ENCODE measurements at places on chromosomes 12 and 14.
A peak's percentile ranks its signal among the peaks of the same experiment; 100 is the strongest.

DNA sequence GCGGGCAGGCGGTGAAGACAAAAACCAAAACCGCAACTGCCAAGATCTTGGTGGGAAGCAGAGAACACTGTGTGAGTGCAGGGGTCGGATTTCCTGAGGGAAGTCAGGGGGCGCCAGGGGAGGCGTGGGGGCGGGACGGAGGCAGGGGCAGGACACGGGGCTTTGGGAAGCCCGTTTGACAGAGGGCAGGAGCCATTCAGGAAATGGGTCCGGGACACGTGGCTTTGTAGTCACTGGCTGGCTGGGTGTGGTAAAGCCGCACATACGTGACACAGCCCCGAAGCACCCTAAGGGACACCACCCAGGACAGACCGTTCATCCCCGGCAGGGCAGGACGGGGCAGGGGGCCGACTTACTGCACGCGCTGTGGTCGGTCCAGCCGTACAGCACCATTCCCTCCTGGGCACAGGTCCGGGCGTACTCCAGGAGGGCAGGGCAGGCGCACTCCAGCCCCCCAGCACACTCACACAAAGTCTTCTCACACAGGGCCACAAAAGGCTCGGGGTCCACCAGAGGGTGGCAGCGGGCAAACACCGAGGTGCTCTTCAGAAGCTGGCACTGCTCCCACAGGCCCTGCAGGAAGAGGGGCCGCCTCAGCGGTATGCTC is 49.4 kb downstream of the VWF start:
- DNase-seq, result peak; percentile 41

- peak; percentile 12 for DNase-seq
These were observed 381.6 kb downstream of the VRK1 start for GRCh38 chr14:97178781-97179180.

DNA sequence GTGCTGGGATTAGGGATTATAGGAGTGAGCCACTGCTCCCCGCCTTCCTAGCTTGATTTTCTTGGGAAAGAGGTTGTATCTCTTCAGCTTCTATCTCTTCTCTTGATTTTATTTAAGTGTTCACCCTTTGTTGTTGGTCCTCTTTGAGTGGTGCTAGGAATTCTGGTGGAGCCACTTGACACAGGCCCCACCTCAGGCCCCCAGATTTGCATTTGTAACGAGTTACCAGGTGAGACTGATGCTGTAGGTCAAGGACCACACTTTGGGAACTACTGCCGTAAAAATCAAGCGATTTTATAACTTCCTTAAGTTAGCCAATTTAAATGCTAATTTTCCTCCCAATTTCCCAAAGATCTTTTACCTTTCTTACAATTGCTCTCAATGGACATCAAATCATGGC is 26.3 kb downstream of the SRGAP1 start:
- DNase-seq, result no peak

GRCh38 chr14:99093532-99094517 is 178.2 kb downstream of the BCL11B start:
- no peak for DNase-seq

GRCh38 chr14:52678591-52678990 is 16.8 kb downstream of the ERO1A start:
- DNase-seq, result no peak

GRCh38 chr14:95207475-95208233 is 50.3 kb upstream of the DICER1 start:
- DNase-seq, result no peak

DNA sequence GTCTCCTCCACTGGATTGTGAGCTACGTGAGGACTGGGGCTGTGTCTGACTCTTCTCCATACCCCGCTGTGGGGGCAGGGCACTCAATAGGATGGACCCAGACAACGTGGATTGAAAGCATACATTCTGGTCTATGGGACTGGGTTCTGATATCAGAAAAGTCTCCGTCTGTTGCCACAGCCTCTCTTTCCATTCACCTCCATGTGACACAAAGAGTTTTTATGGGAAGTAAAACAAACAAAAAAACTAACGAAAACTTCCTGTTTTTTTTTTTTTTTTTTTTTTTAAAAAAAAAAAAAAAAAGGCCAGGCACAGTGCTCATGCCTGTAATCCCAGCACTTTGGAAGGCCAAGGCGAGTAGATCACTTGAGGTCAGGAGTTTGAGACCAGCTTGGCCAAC is 44.7 kb downstream of the SLC8A3 start:
- no peak for DNase-seq

DNA sequence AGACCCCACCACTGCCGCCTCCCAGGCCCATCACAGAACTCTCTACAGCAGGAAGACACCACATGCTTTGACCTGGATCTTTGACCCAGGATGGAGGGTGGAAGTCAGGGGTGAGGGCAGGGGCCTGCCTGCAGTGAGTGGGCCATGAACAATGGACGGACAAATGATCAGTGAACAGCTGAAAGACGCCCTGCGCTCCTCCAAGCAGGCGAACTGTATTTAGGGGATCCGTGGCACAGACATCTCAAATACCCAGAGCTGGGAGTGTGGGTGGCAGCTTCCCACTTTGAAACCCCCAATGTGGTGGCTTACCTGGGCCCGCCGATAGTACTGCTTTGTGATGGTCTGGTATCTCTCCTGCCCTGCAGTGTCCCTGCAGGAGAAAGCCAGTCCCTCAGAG is 8.7 kb upstream of the GPX2 start:
- no peak for DNase-seq

DNA sequence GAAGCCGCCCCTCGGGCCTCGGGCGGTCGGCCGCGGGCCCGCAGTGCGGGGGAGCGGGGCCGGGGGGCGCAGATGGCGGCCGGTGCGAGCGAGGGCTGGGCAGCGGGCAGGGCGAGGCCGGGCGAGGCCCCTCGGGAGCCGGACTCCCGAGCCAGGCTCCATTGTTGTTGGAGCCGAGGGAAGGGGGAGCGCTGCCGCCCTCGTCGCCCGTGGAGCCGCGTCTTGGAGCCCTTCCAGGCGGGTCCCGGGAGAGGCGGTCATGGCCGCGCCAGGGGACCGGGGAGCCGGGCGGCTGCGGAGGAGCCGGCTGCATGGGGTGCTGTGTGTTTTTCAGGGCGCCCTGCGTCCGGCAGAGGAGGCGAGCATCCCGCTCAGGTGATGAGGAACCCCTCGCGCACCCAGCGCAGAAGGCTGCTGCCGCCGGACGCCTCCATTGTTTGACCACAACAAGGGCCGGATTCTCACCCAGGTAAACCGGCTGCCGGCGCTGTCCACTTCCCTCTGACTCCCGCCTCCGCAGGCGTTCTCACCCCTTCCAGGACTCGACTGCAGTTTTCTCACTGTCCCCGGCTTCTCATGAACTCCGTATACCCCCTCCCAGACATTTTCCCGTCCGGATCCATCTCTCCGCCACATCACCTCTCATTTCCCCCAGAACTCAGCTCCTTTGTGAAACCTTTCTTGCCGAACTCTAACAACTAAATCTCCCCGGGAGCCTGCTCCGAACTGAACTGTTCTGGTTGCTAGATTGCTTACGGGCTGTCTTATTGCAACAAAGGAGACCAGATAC is 732 bp downstream of the ZNF664 start:
- DNase-seq, result peak; percentile 21

- DNase-seq, result peak; percentile 61
These were observed 40.4 kb upstream of the LDHB start for GRCh38 chr12:21697904-21698630.

DNA sequence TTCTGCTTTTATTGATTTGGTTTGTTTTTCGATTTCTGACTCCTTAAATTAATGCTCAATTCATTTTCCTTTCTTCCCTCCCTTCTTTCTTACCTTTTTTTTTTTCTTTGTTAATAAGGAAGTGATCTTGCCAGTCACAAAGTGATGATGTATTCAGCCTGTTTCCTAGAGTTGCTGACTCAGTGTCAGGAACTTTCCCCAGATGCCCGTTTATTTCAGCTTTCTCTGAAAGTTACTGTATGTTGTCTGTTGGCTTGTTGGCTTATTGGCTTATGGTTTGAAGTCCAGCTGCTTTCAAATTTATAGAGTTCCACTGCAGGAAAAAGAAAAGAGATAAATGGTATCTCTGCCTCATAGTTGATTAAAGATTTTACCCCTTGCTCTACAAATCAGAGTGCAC is 12.4 kb upstream of the SLC6A15 start:
- DNase-seq, result peak; percentile 47
